ENCODE measurements at places on chromosomes 6 and 20.

- no peak for DNase-seq
Measured at GRCh38 chr20:54067606-54068174, 2.7 kb downstream of the BCAS1 start.

DNA sequence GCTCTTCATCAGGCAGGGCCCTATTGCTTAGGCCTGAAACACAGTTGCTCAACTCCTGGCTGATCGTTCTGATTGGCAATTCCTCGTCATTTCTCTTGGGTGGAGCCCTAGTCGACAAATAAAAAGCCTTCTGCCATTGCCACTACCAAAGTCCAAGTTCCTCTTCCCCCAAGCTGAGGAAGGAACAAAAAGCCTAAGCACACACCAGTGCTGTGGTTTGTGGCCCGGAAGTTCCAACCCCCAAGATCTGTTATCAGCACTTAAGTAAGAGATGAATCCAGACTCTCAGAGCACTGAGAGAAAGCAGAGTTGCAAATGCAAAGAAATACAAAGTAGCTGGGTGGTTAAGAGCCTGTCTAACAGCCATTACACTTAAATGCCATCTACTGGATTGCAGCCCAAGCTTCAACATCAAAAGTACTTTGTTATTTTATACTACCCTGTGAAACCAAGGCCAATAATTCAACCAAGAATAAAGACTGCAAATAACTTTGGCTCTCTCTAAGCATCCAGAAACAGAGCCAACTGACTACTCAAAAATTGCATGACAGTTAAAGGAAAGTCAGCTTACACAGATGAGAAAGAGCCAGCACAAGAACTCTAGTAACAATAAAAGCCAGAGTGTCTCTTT lies 1024.0 kb downstream of the GRIK2 start:
- no peak for DNase-seq

GRCh38 chr20:38874460-38875174 lies 51.6 kb upstream of the FAM83D start:
- DNase-seq, result peak; percentile 57

DNA sequence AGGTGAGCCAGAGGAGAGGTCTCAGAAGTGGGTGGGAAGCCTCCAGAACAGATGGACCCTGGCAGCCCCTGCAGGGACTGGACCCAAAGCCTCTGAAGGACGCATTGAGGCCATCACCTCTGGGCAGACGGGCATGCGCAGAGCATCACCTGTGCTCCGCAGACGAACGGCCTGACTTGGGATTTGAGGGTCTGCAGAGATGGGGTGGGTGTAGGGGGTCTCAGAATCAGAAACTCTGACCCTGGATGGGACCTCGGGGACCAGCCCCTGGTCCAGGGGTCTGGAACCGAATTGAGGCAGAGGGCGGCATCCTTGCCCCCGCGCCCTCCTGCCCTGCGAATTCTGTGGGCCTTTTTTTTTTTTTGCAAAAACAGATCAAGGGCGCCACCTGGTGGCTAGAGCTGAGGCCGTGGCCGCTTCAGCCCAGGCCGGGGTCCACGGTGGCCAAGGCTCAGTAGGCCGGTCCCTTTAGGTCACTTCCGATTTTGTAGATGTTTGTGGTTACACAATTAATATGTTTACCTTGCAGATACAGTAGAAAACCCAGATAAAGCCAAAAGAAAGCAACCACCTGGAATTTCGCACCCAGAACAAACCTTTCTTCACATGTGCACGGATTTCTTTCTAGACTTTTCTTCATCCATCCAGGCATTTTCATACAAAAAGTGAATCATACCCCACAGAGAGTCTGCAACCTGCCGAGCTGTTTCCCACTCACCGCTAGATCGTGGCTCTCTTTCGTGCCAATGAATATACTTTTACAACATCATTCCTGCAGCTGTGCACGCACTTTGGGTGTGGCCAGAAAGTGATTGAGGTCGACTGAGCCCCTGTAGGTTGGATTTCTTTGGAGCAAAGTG lies 25.9 kb downstream of the ZBP1 start:
- peak; percentile 48 for DNase-seq

GRCh38 chr6:153727885-153728284 lies 311.2 kb upstream of the OPRM1 start:
- DNase-seq, result no peak

DNA sequence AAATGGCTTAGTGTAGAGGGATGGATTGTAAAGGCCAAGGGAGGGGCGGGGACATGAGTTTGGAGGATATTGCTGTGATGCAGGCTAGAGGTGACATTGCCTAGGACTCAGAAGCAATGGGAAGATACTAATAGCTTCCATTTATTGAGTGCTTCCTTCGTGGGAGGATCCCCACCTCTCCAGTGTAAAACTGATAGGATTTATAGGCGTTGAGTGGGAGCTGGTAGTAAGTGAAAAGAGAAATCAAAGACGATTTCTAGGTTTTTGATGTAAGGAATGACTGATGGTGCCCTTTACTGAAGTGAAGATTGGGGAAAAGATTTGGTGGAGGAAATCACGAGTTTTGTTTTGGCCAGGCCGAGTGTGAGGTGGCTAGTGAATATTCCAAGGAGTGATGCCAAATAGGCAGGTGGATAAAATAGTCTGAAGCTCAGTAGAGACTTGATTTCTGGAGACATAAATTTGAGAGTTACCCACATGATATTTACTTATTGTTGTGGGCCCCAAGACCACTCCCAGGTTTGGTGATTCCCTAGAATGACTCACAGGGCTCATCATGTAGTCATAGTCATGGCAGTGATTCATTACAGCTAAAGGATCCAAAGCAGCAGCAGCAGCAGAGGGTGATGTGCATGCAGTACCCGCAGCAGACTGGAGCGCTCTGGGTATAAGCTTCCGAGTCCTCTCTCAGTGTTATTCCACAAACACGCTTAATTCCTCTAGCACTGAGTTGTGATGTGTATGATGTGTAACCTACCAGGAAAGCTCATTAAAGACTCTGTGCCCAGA lies 10.2 kb downstream of the RPRD1B start:
- DNase-seq, result no peak

GRCh38 chr6:37630281-37630799 lies 67.3 kb downstream of the MDGA1 start:
- DNase-seq, result no peak

DNA sequence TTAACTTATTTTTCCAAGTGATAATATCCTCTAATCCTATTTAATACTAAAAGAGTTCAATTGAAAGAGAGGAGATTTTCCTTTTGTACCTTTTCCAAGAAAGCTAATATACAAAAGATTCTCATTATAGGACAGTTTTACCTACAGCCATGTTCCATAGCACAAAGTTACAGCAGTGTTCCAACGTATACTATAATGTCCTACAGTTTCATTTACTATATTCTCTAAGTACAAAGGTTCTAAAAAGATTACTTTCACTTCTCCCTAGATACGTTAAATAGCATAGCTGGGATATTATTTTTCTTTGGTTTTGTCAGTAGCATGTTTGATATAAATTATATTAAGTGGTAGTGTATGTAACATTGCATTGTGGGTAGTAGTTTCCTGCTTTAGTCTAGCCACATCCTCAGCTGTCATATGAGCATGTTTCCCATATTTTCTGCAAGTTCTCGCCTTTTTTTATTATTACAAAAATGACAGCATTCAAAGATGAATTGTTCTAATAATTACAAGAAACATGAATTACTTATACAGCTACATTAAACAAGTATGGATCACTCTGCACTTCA lies 4.4 kb upstream of the RUNX2 start:
- peak; percentile 7 for DNase-seq

DNA sequence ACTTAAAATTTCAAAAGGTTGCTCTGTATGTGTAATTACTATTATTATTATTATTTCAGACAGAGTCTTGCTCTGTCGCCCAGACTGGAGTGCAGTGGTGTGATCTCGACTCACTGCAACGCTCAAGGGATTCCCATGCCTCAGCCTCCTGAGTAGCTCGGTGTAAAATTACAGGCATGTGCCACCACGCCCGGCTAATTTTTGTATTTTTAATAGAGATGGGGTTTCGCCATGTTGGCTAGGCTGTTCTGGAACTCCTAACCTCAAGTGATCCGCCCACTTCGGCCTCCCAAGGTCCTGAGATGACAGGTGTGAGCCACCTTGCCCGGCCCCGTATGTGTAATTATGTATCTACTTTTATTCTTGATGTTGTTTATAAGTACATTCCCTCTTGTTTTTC lies 65.3 kb upstream of the ZNF217 start:
- DNase-seq, result no peak

DNA sequence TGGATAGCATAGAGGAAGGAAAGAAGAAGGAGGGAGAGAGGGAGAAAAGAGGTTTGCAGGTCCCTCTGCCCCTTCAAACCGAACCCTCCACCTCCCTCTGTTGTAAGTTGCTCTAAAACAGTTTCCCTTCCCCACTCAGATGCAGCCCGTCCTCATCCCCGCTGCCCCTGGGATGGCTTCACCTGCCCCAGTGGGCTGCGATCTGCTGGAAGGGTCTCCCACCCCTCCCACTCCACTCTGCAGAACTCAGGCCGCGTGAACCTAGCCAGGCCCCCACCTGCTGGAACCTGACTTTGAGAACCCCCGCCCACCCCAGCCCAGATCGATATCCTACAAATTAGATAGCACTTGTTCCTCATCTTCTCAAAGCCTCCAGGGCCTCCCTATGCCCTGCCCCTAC lies 190.8 kb downstream of the DLL1 start:
- DNase-seq, result no peak

DNA sequence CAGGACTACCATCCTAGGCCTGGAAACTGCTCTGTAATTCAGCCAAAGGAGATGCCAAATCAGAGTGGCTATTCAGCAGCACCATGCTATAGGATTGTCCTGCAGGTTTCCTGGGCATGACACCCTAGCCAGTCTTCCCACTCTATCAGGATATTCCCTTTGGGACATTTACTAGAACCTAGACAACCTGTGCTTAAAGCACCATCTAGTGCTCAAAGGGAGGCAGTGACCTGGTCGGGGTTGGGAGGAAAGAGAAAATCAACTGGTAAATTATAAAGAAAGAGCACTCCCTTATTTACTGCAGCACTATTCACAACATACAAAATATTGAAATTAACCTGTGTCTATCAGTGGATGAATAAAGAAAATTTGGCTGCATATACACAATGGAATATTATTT lies 67.2 kb upstream of the SMLR1 start:
- no peak for DNase-seq

- DNase-seq, result no peak
Measured at GRCh38 chr6:21522143-21522747, 71.3 kb upstream of the SOX4 start.

DNA sequence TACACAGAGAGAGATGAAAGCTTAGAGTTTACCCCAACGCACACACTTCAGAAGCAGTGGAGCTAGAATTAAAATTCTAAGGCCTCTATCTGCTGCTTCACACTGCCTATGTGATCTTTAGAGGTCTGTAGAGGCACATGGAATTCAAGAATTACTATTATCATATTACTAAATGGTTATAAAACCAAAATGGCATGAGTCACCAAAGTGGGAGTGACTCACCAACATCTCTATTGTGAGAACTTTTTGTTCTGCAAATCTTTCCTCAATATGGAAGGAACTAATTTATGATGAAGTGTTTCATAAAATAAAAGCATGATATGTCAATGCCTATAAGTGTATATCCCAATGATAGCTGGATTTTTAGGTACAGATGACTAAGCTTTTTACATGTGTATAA lies 28.5 kb upstream of the TMEM244 start:
- DNase-seq, result no peak

- DNase-seq, result no peak
Measured at GRCh38 chr6:149122850-149123821, 194.4 kb upstream of the TAB2 start.

DNA sequence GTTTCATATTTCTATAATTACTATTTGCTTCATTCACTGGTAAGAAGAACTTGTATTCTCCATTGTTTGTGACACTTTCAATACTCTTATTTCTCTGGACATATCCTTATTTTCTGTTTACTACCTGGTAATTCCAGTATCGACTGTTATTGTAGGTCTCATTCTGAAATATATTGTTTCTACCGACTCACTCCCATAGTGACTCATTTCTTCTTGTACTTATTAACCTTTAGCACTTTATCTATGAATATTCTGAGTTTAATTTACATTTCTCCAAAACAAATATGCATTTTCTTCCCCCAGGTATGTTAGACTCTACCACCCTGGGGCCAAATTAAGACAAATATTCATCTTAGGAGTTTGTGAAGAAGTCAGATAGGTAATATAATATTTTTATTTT lies 164.5 kb upstream of the BTBD3 start:
- DNase-seq, result no peak

GRCh38 chr6:157881342-157881741 lies 58.3 kb downstream of the SNX9 start:
- no peak for DNase-seq

GRCh38 chr6:157956171-157956730 lies 25.4 kb upstream of the SYNJ2 start:
- no peak for DNase-seq

- no peak for DNase-seq
Measured at GRCh38 chr6:14729129-14729871, 516.6 kb upstream of the JARID2 start.

- DNase-seq, result no peak
Measured at GRCh38 chr6:15796844-15797243, 134.0 kb upstream of the DTNBP1 start.

All from CD4-positive, alpha-beta T cell treated with Interleukin-1 beta for 1 hour (primary cell).